ENCODE measurements at places on chromosomes 13 and 19. TPM values are rescaled to one million over a fixed set of nuclear protein-coding genes. Genes with fewer than 3 reads are reported as not detected.

KIR2DL3 gene
- total RNA-seq: not detected

TUBA3C gene
- total RNA-seq: not detected

UBE2L5 gene
- not detected for total RNA-seq

FOXA3 gene
- total RNA-seq: 14.5 TPM

DPP9 gene
- 17.6 TPM for total RNA-seq

PEAK3 gene
- total RNA-seq: not detected

GZMM gene
- not detected for total RNA-seq

CALM3 gene
- 246 TPM for total RNA-seq

UHRF1 gene
- total RNA-seq: 5.1 TPM

ZNF563 gene
- 5.7 TPM for total RNA-seq

GPALPP1 gene
- 27.1 TPM for total RNA-seq

RXFP2 gene
- total RNA-seq: not detected

DNA sequence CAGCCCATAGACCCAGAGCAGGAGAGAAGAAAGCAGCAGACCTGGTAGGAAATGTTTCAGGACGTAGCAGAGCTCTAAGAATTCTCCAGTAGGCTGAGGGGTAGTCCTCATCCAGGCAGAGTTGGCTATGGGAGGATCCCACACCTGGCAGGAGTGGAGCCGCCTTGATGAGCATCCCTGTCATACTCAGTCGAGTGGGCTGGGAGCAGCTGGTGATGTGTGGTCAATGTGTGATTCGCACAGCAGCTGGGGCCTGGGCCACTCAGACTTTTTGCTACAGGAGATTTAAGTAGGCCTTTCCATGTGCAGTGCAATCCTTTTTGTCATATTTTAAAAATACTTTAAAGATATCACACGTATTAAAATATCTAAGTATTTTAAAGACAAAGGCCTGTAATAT is 56.6 kb downstream of the MYO16 start:
- DNase-seq: no peak

DNA sequence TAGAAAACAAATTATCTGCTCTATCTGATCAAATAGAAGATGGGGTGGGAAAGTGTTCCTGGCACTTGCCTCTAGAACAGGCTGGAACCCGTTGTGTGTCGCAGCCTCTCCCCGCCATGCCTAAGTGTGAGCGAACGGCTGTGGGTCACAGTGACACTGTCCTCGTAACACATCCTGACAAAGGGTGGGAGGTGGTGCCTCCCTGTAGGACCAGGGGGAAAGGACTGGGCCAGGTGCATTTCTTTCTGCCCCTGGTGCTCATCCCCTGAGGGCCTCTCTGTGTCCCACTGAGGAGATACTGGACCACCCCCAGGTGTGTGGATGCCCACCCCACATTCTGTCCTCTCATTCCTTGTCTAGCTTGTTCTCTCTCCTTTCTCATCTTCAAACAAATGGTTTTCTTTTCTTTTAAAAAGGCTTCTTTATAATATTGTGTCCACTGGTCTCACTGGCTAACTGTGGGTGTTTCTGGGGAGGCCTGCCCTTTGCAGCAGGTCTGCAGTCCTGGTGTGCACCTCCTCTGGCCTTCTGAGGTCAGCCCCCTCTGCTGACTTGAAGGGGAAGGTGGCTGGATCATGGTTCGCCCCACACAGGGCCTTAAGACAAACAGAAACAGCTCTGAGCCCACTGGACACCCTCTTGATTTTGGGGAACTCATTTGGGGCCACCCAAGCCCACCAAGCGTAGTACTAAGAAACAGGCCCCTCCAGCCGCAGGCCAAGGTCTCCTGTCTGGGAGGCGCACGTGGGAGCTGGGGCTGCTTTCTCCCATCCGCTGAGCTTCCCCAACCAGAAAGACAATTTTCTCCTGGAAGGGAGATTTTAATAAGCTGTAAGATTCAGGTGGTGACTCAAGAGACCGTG is 152.5 kb upstream of the SOX1 start:
- DNase-seq: no peak

- no peak for DNase-seq
Measured at GRCh38 chr13:46320406-46320805, 66.6 kb downstream of the RUBCNL start.

GRCh38 chr19:13493516-13494310 is 12.6 kb downstream of the CACNA1A start:
- no peak for DNase-seq

DNA sequence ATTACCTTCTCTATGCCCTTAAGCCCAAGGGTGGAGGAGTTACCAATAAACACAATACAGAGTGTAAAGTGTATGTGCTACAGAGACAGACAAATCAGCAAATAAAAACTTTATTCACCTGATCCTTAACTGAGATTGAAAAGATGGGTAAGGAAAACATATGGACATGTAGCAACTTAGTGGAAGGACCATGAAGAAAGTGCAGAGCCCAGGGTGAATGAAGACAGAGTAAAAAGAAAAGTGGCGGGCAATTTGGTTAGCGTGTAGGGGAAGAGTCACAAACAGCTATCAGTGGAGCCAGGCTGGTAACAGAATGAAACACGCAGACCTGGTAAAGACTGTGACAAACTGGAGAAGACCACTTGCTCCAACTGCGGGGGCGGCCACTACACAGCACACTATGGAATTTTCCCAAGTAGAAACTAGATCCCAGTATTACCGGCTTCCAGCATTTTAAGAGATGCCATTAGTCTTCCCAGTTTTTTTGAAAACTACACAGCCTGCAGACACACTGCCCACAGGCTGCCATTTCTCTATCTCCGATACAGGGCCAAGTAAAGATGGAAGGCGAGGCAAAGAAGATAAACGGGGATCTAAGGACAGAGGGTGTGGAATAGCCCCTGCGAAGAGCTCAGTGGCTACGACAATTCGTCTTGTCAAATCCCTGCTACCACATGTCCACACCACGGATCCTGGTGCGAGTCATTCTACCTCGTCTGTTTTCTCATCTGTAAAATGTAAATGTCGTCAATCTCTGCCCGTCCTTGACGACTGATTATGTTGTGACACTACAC is 1.2 kb downstream of the UQCRFS1 start:
- peak; percentile 24 for DNase-seq

DNA sequence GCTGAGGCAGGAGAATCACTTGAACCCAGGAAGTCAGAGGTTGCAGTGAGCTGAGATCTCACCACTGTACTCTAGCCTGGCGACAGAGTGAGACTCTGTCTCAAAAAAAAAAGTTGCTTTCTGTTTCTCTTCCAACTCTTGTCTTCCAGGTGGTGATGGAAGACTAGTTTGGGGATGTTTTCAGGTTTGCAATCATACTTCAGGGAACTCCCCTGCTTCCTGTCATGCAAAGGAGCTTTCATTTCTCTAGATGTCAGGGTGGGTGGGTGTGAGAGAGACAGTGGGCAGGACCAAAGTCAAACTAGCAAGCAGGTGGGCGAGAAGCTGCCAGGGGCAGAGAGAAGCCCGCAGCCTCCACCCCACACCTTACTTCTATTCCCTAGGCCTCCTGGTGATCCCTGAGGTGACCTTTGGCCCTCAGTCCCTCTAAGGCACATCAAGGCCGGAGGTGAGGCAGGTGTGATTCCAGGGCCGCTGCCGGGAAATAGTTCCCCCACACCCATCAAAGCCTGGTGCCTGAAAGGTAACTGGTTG is 25.7 kb downstream of the CCNE1 start:
- DNase-seq: no peak

DNA sequence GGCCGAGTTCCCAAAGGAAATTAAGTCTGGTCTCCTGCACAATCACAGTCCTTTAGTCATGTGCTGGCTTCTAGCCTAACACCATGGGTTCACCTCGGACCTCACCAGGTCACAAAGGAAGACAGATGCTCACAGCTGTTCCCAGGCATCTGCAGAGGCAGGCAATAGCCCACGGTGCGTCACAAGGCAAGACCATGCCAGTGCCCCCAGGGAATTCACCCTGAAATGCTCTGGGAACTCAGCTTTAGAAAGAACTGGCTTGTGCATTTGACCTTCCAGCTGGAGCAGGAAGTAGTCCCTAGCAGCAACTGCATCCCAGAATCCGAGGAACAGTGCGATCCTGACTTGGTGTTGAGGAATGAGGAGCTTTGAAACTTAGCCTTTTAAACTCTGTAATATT is 96.8 kb upstream of the WASF3 start:
- DNase-seq: no peak

GRCh38 chr19:31772915-31773314 is 423.7 kb upstream of the TSHZ3 start:
- DNase-seq: no peak

- no peak for DNase-seq
Measured at GRCh38 chr13:35479038-35479492, 2.6 kb upstream of the MAB21L1 start.

DNA sequence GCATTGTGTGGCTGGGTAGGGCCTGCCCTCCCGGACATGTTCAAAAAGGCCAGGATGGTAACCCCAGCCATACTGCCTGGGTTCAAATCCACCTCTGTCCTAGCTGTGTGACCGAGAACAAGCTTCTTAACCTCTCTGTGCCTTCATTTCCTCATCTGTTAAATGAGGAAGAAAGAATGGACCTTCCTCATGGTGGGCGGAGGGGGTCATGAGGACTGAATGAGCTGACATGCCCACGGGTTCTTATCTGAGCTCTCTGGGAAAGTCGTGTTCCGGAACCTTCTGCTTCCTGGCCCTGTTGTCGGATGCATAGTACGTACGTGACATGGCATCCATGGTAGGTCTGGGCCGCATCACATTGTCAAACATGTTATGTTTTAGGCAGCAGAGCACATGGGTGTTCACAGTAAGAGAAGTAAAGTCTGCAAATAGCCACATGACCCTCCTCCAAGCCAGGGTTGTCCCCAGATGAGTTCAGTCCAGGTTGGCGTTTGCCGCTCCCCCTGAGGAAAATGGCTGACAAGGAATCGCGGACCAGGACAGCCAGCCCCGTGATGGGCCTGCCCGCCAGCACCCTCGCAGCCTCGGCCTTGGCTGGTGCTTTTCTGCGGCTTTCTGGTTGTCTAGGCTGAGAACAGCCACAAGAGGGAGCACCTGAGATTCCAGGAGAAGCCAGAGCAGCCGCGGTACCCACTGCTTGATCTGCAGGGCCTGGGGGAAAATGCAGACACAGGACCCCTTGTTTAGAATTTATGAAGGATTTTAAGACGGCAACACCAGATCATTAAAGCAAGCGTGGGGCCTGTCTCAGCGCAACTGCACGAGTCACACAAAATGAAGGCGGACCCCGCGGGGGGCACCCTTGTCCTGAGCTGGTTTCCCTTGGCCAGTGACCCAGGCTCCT is 2.4 kb upstream of the NTN5 start:
- DNase-seq: peak; percentile 93

- DNase-seq: peak; percentile 77
Measured at GRCh38 chr19:17246681-17247425, 1.1 kb upstream of the NR2F6 start.

- no peak for DNase-seq
Measured at GRCh38 chr13:43520351-43520750, 266.4 kb downstream of the ENOX1 start.

GRCh38 chr13:30720172-30720869 is 15.0 kb upstream of the ALOX5AP start:
- DNase-seq: no peak

DNA sequence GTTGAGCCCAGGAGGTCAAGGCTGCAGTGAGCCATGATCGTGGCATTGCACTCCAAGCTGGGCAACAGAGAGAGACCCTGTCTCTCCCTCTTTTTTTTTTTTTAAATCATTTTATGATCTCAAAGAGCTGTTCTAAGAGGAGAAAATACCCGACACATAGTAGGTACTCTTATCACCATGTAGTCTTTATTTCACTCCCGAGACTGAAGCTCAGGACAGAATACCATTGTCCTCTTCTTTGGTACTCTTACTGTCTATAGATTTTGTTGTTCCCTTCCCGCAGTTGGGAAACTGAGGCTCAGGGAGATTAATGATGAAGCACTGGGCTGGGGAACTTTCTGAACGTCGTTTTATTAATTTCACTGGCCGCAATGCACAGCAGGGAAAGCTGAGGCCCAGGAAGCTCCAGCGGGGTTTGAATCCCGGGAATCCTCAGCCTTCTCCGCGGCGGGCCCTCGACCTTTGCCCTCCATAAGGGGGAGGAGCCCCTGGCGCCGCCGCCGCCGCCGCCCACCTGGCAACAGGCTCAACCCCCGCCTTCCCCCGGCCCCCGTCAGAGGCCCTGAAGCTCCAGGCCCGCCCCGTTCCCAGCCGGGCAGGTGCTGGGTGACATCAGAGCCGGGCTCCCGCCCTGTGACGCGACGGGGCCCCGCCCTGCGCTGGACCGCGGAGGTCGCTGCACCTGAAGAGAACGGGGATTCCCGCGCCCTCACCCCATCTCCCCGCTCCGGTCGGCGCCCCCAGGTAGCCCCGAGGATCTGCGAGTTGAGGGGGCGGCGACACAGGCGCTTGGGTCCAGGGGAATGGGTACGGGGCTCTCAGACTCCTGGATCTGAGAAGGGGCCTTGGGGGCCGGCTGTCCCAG is 1.6 kb downstream of the MYH14 start:
- DNase-seq: peak; percentile 96

DNA sequence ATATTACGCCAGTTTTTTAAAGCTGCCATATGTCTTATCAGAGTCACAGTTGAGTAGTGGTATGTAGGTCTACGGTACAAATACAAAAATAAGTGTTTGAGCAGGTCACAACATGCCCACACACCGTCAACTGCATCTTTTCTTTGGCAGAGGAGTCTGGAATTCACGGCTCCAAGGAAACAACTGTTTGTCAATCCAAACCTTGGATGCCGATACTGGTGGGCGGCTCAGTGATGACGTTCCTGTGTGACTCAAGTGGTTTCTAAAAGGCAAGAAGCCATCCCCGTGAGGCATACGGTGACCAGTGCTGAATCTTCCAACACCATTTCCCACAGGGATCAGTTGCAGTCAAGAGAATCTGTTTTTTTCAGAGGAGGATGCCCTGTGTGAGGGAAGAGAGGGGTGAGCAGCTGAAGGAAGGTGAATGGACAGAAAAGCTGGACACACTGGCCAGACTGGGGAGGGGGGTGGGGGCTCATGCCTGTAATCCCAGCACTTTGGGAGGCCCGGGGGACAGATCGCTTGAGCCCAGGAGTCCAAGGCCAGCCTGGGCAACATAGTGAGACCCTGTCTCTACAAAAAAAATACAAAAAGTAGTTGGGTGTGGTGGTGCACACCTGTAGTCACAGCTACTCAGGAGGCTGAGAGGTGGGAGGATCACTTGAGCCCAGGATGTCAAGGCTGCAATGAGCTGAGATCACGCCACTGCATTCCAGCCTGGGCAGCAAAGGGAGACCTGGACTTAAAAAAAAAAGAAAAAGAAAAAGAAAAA is 22.8 kb upstream of the CEBPG start:
- DNase-seq: no peak

- DNase-seq: peak; percentile 70
Measured at GRCh38 chr13:44396701-44397580, 23.3 kb downstream of the SERP2 start.
